ENCODE measurements at places on chromosomes 12 and 14.

DNA sequence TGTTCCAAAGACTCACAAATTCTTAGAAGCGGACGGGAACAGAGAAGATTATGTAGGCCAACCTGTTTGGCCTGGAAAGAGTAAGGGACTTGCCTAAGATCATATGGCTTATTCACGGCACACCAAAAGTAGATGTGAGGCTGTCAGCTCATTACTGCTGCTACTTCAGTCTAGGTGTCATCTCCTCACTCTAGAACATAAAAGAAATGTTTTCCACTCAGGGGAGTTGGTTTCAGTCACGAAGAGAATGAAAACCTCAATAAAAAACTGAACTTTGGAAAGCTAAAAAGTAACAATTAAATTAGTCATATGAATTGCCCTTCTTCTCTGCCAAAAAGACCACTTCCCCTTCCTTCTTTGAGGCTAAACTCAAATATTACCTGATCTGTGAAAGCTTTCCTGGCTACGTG, 658 bp upstream of the CEP128 start:
- peak; percentile 40 for ATAC-seq

DNA sequence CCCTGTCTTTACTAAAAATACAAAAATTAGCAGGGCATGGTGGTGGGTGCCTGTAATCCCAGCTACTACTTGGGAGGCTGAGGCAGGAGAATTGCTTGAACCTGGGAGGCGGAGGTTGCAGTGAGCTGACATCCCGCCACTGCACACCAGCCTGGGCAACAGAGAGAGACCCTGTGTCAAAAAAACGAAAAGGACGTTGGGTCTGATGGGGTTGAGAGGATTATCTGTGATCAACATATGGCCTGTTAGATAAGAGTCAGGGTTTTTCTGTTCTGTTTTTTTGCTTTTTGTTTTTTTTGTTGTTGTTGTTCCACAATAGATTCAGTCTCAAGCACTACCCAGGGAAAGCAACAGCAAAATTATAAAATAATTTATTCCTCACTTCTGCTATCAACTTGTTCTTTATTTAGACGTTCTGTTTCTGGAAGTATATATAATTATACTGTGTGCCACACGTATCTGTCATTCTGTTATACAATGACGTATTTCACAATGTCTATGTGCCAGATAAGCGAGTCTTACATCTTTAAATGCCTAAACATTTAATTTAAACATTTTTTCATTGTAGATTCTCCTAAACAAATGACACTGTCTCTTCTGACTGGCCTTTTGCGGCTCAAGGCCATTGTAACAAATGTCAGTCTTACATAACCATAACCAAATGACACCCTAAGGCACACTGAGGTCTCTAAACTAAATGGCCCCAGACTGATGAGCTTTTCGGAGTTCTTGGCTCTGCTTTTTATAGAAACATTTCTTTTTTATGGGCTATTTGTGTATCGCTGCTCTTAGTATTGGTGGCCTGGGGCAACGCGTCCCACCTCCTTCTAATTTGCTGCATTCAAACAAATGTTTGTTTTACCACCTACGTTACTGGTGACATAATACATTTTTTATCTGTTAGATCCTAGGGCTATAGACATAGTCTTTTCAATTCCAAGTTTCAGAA, 7.2 kb upstream of the P2RX4 start:
- no peak for ATAC-seq

DNA sequence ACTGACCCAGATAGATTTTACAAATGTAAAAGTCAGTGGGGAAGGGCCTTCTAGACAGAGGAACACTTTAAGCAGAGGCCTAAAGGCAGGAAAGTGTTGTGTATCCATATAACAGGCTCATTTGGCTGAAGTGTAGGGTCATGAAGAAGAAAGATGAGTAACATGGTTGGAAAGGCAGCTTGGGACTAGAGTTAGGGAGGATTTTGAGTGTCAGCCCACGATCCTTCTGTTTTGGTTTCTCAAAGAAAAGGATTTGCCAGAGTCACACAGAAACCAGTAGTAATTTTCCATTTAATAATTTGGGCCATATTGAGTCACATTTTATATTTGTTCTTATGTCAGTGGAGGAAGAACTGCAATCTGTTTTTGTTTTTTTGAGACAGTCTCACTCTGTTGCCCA, 76.4 kb downstream of the ZC3H14 start:
- no peak for ATAC-seq

DNA sequence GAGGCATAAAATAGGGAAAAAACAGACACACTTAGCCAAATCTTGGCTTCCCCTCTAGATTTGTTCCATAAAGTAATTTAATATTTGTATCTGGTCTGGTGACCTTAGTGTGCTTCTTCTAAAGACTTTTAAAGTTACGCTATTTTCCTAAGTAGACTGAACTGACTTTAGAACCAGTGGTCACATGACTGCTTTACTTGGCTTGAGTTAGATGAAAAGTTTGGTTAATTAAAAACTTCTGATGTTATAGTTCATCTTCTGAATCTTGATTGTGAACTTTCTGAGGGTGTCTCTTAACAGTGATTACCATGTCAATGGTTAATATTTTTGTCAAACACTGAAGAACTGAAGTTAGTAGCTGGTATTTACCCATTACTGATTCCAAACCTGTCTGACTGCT, 2.6 kb downstream of the BBS10 start:
- no peak for ATAC-seq

GRCh38 chr12:32273063-32273522, 126.3 kb upstream of the FGD4 start:
- peak; percentile 76 for ATAC-seq

GRCh38 chr12:121090586-121091514, 41.8 kb upstream of the P2RX7 start:
- ATAC-seq: no peak

DNA sequence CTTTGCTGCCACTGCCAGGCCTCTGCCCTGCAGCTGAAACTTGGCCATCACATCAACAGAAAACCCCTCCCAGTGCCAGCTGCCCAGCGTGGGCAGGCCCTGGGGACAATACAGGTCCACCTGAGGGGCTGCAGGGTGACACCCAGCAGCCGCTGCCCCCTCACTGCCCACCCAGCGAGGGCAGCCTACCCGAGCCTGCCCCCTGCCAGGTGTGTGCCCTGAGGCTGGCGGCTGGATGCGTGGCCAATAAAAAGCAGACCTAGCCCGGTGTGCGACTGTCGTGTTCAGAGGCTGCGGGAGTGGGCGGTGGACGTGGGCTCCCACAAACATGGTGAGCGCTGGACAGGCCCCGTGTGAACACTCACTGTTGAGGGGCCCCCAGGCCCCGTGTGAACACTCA, 4.7 kb upstream of the ADSS1 start:
- no peak for ATAC-seq

GRCh38 chr12:25957793-25958427, 572 bp upstream of the RASSF8 start:
- no peak for ATAC-seq

DNA sequence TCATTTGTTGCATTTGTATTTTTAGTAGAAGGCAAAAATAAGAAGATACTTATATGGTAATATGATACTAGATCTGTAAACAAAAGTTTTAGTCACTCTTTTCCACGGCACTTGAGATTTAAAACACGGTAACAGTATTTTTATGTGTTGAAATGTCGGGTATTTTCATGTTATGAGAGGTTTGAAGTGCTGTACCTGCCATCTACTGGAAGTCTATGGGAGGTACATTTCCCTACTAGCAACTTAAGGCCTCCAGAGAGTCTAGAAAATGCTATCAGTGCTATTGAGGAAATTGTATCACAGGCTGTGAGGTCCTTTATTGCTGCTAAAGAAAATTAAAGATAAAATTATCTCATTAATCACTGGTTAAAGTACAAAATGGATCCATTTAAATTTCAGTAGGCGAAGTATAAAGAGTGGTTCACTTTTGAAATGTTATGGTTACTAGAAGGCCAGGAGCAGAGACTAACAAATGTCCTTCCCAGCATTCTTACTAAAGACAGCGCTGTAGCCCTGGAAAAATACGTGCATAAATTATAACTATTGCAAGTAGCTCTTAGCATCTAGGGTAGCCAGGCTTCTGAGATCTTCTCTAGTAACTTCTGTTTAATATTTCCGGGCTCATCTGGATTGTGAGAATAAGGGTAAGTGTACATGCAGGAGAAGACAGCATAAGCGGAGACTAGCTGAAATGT, 77.6 kb upstream of the PRKD1 start:
- ATAC-seq: no peak

Measured in activated CD4-positive, CD25-positive, alpha-beta regulatory T cell treated with anti-CD3 and anti-CD28 coated beads, Interleukin-2, amount 50 U/mL, for 24 hours (primary cell).